ENCODE measurements at places on chromosomes 7 and 10.

GRCh38 chr10:124264271-124264670, 154.5 kb downstream of the OAT start:
- no peak for DNase-seq

DNA sequence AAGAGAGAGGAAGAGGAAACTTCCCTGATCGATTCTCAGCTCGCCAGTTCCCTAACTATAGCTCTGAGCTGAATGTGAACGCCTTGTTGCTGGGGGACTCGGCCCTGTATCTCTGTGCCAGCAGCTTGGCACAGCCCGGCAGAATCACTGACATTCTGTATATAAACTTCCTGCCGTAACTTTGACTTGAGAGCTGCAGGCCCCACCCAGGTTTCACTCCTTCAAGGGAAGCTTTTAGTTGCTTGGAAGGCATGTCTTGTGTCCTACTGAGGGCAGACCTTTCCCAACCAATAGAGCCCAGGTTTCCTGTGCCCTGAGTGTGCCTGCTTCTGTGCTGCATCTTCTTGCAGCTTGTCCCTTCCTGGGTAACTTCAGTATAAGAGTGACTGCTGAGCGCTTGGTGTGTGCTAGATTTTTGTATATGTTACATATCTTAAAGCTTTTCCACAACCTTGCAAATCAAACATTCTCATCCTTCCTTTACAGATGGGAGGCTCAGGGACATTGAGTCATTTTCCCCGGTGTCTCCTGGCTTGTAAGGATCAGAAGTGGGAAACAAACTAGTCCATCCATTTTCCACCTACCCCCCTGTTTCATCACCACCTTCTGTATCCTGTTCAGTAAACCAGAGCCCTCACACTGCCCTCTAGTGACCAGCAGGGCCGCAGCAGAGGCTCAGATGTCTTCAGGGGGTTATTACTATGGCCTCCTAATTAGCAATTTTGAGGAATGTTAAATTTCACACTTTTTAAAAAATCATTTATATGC, 225.2 kb upstream of the PRSS58 start:
- no peak for DNase-seq

- DNase-seq, result no peak
These were observed 132.4 kb downstream of the SORCS1 start for GRCh38 chr10:107031931-107032699.

DNA sequence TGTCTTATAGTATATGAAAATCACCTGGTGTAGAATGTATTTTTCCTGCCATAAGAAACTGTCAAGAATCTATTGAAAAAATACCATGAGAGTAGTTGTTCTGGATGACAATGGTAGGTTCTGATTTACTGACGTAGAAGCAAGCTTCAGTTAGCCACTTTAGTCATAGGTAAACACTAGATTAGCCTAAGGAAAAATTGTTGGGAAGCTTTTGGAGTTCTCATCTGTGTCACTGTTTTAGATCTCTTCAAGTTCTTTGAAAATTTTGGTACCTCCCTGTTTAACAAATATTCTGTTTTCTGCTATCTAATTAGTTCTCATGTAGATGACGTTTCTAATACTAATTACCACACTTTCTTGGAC, 131.8 kb downstream of the ADK start:
- DNase-seq, result no peak

- DNase-seq, result no peak
These were observed 22.2 kb upstream of the EXOC4 start for GRCh38 chr7:133230591-133231194.

DNA sequence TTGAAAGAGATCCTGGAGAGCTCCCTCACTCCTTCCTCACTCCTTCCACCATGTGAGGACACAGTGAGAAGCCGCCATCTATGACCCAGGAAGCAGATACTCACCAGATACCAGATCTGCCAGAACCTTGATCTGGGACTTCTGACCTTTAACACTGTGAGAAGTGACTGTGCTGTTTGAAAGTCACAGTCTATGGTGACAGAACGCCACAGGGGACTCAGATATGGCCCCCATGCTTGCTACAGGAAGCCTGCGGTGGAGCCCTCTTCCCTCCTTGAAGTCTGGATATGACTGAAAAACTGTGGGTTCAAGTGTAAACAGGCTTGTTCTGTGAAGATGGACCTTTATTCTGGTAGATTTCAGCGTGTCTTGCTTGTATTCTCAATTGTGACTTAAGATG, 297.8 kb downstream of the KLF6 start:
- no peak for DNase-seq

DNA sequence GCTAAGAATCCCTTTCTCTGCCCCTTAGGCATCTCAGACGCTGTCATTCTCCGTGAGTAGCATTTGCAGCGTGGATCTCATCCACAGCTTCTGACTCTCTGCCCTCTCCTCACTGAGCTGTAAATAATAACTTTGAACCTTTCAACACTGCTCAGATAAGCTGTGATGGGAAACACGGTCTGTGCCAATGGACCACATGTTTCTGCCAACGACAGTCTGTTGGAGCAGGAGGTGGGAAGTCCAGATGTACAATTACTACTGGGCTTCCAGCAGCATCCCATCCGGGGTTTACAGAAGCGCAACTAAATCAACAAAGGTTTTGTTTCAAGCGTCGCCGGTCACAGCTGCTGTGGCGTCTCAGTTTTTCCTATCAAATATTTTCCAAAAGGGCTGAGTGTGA, 1110.6 kb downstream of the TYW1 start:
- no peak for DNase-seq

DNA sequence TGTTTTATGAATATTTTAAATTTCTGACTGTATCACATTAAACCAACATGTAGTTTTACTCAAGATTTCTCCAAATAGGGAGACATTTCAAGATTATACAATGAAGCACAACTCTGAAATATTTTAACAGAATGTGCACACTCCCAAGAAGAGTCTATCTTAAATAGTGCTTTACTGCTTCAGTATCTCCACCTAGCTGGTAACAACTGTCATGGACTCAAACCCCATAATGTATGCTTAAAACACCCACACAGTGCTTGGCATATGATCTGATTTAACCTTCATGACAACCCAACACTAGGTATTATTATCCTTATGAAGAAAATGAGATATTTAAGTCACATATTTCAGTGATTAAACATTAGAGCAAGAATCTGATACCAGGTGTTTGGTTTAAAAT, 45.9 kb downstream of the ASZ1 start:
- DNase-seq, result no peak

DNA sequence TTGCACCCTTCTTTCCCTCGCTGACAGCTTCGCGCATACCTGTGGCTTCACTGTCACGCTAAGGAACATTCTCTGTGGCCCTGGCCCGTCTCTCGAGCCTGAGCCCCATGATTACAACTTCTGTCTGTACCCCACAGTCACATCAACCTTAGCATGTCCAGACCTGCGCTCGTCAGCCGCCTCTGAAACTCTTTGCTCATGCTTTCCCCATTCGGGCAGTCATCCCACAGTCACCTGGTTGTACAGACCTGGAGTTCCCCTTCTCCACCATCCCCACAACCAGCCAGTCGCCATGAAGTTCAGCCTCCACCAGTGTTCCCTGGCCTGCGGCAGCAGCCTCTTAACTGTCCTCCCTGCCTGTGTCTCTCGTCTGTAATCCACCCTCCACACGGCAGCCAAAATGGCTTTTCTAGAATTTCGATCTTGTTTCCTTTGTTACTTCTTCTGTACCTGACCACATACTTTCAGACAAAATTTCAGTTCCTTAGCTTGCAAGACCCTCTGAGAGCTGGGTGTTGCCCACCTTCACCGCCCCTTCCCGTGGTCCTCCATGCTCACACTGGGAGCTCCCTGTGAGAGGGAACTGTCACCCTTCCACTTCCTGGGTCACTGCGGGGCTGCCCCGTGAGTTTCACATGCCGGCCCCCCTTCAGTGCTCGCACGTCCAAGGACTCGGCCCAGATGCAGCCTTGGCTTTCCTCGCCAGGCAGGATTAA, 229.2 kb downstream of the CELF2 start:
- no peak for DNase-seq

DNA sequence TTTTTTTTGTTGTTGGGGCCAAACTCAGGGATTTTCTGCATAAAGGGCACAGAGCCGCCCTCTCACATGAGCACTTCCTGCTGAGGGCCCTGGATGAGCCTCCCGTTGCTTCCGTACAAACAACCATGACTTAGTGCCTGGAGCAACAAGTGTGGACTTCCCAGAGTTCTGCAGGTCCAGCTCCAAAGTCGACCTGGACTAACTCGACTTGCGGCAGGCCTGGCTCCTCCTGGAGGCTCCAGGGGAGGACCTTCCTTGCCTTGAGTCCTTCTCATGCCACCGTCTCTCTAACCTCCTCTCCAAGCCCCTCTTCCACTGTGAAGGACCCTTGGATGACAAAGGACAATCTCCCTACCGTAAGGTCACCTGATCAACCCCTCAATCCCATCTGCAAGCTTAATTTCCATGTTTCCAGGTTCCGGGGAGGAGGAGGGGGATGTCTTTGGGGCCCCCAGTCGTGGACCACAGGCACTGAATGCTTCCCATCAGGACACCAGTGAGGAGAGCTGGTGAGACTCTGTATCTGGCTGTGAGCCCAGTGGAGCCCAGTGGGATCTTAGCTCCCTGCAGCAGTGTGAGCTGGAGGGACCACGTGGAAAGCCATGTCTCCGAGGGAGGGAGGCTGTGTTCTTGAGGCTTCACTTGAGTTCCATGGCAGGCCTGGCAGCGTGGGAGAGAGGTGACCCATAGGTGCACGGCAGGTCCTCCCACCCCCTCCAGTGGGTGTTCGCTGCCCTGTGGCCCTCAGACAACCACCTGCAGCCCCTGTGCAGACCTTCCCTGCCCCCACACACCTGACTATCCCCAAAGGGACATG, 199.5 kb upstream of the PPP2R2D start:
- no peak for DNase-seq
